Ascending aorta (tissue), 2 donors: ENCODE measurements at places on chromosomes 3 and 15.

DNA sequence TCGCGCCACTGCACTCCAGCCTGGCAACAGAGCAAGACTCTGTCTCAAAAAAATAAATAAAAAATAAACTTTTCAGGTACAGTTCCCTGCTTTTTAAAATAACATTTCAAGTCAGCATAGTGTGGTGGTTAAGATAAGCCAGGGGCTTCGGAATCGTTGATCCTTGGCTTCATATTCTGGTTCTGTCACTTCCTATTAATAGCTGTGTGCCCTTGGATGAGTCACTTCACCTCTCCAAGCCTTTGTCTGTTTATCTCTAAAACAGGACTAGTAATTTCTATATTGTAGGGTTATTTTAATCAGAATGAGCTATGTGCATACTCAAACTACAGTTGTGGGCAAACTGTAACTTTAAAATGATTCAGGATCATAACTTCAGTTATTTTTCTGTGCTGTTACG lies 53.8 kb upstream of the SENP5 start:
- no peak for DNase-seq
- H3K27me3 ChIP-seq, result no peaks in the 10 kb centered on the region
- H3K4me1 ChIP-seq, result no peaks in the 10 kb centered on the region
- H3K27ac ChIP-seq, result no peak overlapping the region
- peaks cover 59% of the 10 kb centered on the region for H3K36me3 ChIP-seq

DNA sequence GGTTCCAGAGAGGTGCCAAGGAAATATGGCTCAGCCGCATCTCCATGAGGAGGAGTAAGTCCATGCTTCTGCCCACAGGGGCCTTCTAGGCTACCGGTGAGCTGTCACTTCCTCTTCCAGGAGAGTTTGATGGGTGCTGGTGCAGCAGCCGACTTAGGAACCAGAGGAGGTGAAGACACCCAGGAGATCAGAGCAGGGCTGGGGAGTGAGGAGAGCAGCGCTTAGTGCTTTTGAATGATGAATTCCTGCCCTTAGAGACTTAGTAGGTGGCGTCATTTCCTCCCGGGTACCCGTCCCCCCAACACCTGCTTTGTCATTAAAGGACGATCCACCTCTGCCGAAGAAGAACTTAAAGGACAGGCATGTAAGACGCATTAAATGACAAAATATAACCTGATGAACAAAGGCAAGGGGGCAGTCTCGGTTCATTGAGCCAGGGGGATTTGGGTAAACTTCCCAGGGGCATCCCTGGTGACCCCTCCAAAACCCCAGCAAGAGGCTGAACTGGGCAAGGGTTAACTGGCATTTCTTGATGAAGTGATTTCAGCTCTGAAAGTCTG lies 67.6 kb downstream of the HES1 start:
- peaks cover 8% of the 10 kb centered on the region for H3K27me3 ChIP-seq
- H3K4me1 ChIP-seq, result no peaks in the 10 kb centered on the region
- H3K27ac ChIP-seq, result no peak overlapping the region
- H3K4me3 ChIP-seq, result no peak overlapping the region

- no peak for DNase-seq
- no peaks in the 10 kb centered on the region for H3K27me3 ChIP-seq
- H3K4me3 ChIP-seq, result no peak overlapping the region
These were observed 194.9 kb upstream of the KBTBD8 start for GRCh38 chr3:66803206-66803605.

GRCh38 chr3:62500556-62501288 lies 127.4 kb upstream of the FEZF2 start:
- H3K36me3 ChIP-seq, result no peaks in the 10 kb centered on the region
- H3K27me3 ChIP-seq, result no peaks in the 10 kb centered on the region
- DNase-seq, result no peak
- H3K27ac ChIP-seq, result no peak overlapping the region

DNA sequence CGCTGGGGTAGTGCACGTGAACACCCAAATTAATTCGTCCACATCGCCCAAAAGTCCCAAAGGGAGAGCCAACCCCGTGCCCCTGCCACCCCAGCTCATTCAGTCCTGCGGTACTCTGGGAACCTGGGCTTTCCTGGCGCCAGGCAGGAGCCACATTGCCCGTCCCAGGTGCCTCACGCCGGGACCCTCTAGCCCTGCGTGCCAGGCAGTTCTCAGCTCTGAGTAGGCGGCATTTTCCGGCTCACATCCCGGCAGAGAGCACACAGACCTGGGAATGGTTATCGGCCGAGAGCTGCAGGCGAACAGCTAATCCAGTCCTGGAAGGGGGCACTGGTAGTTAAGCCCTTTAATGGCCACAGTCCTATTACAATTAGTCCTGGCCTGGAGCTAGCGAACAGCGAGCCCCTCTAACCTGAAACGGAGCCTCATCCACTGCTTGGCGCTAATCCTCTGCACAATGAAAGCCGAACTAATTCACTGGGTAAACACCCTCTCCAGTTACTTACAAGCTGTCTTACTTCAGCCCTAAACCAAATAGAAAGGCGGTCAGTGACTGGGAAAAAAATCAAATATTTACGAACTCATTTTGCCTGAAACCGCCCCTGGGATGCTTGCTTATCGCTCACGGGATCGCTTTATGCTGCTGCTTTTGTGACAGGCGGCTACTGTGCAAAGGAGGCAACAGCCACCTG lies 254.6 kb upstream of the SOX14 start:
- no peaks in the 10 kb centered on the region for H3K4me1 ChIP-seq
- H3K27ac ChIP-seq, result no peak overlapping the region
- H3K36me3 ChIP-seq, result no peaks in the 10 kb centered on the region
- DNase-seq, result no peak
- H3K4me3 ChIP-seq, result no peak overlapping the region
- H3K27me3 ChIP-seq, result no peaks in the 10 kb centered on the region

DNA sequence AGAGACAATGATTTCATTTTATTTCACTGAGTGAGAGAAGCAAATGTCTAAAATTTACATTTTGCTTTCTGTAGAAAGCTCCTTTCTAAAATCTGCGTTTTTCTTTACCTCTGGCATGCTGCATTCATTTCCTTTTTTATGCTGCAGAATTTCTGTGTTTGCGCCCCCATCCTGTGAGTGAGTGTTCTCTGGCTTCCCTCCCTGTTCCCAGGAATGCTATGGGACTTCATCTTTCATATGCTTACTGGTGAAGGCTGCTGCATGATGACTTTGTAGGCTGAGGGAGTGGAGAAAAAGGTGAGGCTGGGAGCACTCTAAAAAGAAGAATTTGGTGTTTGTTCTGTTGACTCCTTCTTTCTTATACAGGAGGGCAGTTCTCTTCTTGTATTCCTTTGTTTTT lies 7.7 kb upstream of the TMC3 start:
- H3K27ac ChIP-seq, result no peak overlapping the region
- no peaks in the 10 kb centered on the region for H3K36me3 ChIP-seq
- no peaks in the 10 kb centered on the region for H3K27me3 ChIP-seq
- H3K4me3 ChIP-seq, result no peak overlapping the region

DNA sequence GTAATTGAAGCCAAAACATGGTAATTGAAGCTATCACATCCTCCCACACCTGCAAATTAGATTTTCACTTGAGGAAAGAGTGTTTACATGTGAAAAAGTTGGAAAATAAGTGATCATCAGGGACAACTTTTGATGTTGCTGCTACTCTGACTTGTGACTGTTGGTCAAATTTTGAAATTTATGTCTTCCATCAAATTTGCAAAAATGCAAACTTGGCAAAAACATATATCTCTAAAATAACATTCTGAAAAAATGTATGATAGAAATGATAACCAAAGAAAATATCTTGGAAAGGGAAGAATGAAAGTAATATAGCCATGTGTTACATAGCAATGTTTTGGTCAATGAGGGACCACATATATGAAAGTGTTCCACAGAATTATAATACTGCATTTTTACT lies 703.9 kb upstream of the SEMA6D start:
- H3K4me3 ChIP-seq, result no peak overlapping the region
- no peak for DNase-seq
- no peaks in the 10 kb centered on the region for H3K4me1 ChIP-seq
- no peaks in the 10 kb centered on the region for H3K36me3 ChIP-seq
- no peaks in the 10 kb centered on the region for H3K27me3 ChIP-seq

DNA sequence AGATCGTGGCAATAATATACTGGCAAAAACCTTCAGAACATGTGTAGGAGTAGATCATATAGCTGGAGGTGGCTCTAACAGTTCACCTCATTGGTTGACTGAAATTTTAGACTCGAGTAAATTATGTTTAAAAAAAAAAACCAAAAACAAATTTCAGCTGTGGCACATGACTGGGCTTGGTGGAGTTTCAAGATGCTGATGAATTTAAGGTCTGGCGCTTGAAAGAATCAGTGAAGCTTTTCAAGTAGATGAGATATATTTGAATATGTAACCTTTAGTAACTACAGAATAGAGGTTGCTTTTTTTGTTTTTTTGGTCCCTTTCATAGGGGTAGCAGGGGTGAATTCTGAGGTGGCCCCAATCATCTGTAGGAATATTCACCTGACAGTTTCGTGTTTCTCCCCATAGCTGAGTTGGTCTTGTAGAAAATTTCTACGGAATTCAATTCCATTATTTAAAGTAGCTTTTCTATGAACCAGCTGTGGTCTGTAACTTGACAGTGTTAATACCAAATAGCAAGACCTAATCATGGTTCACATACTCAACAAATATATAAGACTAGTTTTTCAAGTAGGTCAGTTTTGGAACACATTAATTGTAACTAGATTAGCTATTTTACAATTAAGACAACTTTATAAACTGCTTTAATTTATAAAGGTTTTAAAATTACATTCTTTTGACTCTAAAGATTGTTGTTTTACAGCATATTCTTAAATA lies 65.6 kb downstream of the MAP4 start:
- no peak for DNase-seq
- no peaks in the 10 kb centered on the region for H3K4me1 ChIP-seq
- H3K36me3 ChIP-seq, result no peaks in the 10 kb centered on the region
- no peaks in the 10 kb centered on the region for H3K27me3 ChIP-seq
- no peak overlapping the region for H3K4me3 ChIP-seq
- H3K27ac ChIP-seq, result no peak overlapping the region

- no peak overlapping the region for H3K4me3 ChIP-seq
- no peak for DNase-seq
- H3K27ac ChIP-seq, result no peak overlapping the region
- no peaks in the 10 kb centered on the region for H3K36me3 ChIP-seq
- H3K27me3 ChIP-seq, result no peaks in the 10 kb centered on the region
These were observed 97.8 kb upstream of the HERC1 start for GRCh38 chr15:63931556-63931955.

- H3K36me3 ChIP-seq, result no peaks in the 10 kb centered on the region
- H3K4me1 ChIP-seq, result no peaks in the 10 kb centered on the region
- no peak overlapping the region for H3K27ac ChIP-seq
- no peaks in the 10 kb centered on the region for H3K27me3 ChIP-seq
These were observed 158.6 kb upstream of the KBTBD8 start for GRCh38 chr3:66839508-66839907.

DNA sequence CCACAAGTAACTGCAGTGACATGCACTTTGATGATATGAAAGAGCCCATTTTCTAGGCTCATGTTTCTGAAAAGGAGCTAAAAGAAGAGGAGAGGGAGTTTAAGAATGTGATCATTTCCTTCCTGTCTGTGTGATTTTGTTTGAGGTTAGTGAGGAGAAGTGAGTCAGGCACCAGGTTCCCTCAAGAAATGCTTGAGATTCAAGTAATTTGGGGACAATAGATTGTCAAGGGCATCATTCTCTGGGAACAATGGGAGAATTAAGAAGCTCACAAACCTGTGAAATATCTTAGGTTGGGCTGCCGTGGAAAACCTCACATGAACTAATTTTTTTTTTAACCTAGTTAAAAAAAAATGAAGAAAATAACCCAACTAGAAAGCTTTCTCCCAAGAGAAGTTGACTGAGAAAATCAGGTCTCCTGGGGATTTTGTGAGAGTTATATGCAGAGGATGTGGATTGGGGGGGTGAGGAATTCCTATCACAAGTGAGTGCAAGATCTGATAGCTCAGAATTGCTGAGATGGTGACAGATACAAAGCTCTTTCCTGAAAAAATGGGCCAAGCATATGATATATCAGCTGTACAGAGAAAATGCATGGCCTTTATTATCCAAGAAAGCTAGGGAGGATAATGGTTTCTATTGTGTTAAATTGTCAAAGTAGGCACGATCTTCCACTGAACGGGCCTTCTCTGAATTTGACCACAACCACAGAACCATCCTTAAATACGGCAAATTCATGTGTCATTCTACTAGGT lies 203.3 kb downstream of the FEZF2 start:
- no peak overlapping the region for H3K27ac ChIP-seq
- H3K36me3 ChIP-seq, result no peaks in the 10 kb centered on the region
- H3K27me3 ChIP-seq, result no peaks in the 10 kb centered on the region
- DNase-seq, result no peak
- no peaks in the 10 kb centered on the region for H3K4me1 ChIP-seq

GRCh38 chr15:71458089-71458660 lies 342.9 kb downstream of the THSD4 start:
- H3K27ac ChIP-seq, result no peak overlapping the region
- DNase-seq, result no peak
- no peaks in the 10 kb centered on the region for H3K36me3 ChIP-seq
- no peaks in the 10 kb centered on the region for H3K4me1 ChIP-seq

DNA sequence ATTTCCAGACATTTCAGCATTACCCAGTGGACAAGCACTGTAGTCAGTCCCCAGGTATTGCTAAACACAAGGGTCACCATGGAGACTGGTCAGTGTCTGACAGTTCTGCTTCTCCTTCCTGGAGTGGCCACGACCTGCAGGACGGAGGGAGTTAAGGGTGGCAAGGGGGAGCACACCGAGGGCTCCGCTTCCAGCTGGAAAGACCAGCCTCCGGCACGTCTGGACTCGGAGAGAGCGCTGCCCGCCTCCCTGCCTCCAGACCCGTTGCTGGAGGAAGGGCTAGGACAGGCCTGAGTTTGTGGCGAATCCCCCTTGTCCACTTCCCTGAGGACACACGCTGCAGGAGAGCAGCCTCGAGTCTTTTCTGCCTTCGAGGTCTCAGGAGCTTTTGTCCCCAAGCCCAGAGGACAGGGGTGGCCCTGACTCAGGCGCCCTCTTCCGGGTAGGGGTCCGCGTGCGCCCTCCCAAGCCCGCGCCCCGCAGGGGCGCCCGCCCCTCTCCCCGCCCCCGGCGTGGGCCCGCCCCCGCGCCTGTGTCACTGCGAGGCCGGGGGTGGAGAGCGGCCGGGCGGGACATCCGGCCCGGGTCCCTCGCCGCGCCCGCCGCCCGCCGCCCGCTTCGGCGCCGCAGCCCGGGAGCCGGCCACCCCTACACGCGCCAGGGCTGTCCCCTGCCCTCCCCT lies at the start of gene CHST14:
Gene CHST14, plus strand, starts transcription at position 562 of the 682 bp plus-strand sequence. CDS start 230 bp downstream, outside the sequence.
- H3K36me3 ChIP-seq, result peaks cover 6% of the 10 kb centered on the region
- peak; percentile 78 for DNase-seq
- peak within 1 kb of the TSS; percentile 87 for H3K27ac ChIP-seq
- H3K4me3 ChIP-seq, result peak within 1 kb of the TSS; percentile 74
- peaks cover 7% of the 10 kb centered on the region for H3K4me1 ChIP-seq
- no peaks in the 10 kb centered on the region for H3K27me3 ChIP-seq

GRCh38 chr3:106631373-106632108 lies 745.7 kb upstream of the CCDC54 start:
- no peak overlapping the region for H3K4me3 ChIP-seq
- no peak for DNase-seq
- H3K36me3 ChIP-seq, result no peaks in the 10 kb centered on the region
- H3K27me3 ChIP-seq, result no peaks in the 10 kb centered on the region

GRCh38 chr3:46642971-46643370 lies 30.6 kb downstream of the FAM240A start:
- H3K4me3 ChIP-seq, result no peak overlapping the region
- H3K27me3 ChIP-seq, result no peaks in the 10 kb centered on the region
- no peaks in the 10 kb centered on the region for H3K36me3 ChIP-seq
- no peaks in the 10 kb centered on the region for H3K4me1 ChIP-seq
- no peak overlapping the region for H3K27ac ChIP-seq

- no peaks in the 10 kb centered on the region for H3K36me3 ChIP-seq
- H3K4me1 ChIP-seq, result no peaks in the 10 kb centered on the region
- DNase-seq, result no peak
- no peak overlapping the region for H3K4me3 ChIP-seq
These were observed 14.9 kb upstream of the C3orf80 start for GRCh38 chr3:160210341-160210740.
